ENCODE measurements at places on chromosomes 12 and 14.

DNA sequence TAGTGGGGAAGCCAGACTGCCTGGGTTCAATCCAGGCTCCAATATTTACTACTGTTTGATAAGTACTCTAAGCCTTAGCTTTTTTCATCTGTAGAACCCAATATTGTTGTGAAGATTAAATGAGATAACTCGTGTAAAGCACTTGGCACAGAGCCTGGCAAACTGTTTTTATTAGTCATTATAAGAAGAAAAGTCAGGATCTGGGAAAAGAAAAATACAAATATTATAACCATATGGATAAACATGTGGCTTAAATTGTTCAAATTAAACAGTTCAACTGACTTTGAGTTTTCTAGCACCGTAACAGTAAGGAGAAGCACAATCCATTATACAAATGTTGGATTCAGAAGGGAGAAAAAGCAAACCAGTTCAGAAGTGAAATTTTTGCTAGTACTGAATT, 22.0 kb upstream of the CDK17 start:
- DNase-seq: peak; percentile 76

- peak; percentile 92 for DNase-seq
These were observed 464.6 kb downstream of the PCNX1 start for GRCh38 chr14:71371711-71372396.

DNA sequence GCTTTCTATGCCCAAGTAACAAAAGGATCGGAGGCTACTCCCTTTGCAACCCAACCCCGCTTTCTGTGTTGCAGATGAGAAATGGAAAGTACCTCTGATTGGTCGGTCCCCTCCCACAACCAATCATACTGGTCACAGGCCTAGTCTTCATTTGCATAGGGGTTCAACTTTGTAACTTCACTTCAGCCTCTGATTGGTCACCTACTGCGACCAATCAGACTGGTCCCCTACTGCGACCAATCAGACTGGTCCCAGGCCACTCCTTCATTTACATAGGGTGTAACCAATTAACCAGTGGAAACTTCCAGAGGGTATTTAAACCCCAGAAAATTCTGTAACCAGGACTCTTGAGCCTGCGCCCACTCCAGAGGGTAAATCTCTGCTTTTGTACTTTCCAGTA, 906.4 kb upstream of the TMEM132C start:
- DNase-seq: no peak

- no peak for DNase-seq
These were observed 258.3 kb upstream of the STXBP6 start for GRCh38 chr14:25308244-25308643.

DNA sequence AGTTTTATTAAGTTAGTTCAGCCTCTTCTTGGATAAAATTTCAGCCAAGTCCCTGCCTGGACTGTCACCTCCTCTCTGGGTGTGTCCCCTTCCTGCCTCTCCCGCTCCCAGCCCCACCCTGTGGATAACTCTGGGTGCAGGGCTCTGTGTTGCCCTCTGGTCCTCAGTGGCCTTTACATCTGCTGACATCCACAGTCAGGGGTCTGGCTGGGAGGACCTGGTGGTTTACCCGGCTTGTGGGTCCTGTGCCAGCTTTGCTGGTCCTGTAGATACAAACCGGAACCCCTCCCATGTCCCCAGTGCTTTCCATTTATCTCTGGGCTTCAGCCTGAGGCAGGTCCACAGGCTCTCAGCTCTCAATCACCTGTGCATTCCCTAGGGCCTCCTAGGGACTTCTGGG, 28.9 kb upstream of the PLEKHG3 start:
- no peak for DNase-seq

GRCh38 chr12:133192847-133193246, 11.6 kb downstream of the ZNF268 start:
- DNase-seq: no peak

DNA sequence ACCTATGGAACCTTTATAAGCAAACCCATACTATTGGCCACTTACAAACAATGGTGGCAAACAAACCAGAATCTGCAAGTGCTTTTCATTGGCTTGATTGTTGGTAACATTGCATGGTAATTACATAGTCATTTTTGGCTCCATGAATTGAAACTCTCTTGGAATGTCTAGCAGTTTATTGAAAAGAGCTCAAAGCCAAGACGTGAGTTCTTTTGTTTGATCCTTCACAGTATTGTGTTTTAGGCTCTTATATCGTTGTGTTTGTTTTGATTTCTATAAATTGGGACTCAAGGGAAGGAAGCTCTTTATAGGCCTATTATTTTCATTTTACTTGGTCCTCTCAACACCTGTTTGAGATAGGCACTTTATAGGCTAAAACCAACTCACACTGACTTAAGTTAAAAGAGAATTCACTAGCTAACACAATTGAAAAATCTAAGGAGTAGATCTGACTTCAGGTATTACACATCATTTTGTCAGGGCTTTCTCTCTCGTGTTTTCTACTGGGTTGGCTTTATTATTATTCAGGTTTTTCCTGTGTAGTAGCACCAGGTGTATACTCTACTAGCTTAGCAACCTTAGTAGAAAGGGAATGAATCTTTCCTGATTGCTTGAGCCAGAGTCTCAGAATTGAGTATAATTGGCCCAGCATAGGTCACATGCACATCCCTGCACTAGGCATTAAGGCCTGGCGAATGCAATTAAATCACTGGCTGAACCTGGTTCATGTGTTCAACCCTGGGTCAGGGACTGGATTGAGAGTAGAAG, 341.4 kb downstream of the RAD51B start:
- no peak for DNase-seq

GRCh38 chr14:30063746-30064145, 136.1 kb upstream of the PRKD1 start:
- DNase-seq: no peak

DNA sequence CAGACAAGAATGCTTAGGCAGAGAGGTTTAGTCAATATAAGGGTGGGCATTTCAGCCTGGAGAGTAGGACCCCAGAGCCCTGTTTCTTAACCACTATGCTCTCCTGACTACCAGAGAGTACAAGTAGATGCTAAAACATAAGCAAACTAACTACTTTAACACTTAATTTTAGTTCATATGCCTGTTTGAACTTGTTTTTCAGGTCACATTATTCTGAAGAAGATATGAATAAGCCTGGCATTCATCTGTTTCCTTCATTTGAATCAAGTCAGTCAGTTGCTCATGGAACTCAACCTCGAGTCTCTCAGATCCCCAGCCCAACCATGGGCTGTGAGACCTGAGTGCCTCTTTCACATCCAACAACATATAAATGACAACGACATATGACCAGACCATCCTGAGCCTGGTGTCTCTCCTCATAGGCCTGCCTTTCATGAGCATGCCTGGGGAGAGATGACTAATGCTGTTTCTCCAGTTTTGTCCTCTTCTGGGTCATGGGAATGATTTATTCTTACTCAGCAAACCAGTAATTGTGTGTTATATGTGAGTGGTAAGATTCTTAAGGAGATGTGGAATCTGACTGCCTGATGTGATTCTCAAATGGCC, 251.1 kb upstream of the BTG1 start:
- peak; percentile 78 for DNase-seq

- DNase-seq: peak; percentile 87
These were observed 429.1 kb downstream of the RAD51B start for GRCh38 chr14:68248481-68249255.

DNA sequence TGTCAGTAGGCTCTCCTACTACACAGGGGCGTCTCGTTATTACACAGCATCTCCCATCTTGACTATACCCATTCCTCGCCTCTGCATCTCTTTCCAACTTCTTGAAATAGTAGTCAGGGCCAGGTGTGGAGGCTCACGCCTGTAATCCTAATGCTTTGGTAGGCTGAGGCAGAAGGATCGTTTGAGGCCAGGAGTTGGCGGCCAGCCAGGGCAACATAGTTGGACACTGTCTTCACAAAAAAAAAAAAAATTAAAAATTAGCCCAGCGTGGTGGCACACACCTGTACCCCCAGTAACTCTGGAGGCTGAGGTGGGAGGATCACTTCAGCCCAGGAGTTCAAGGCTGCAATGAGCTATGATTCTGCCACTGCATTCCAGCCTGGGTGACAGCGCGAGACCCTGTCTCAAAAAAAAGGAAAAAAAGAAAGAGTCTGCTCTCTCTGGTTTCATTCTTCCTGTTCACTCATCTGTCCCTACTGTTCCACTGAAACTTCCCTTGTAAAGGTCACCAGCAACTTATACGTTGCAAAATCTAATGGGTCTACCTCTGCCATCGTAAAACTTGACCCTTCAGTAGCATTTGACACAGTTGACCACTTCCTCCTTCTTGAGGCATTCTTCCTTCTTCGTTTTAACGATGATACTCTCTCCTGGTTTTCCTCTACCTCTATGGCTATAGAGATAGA, 41.0 kb upstream of the PTGR2 start:
- no peak for DNase-seq

DNA sequence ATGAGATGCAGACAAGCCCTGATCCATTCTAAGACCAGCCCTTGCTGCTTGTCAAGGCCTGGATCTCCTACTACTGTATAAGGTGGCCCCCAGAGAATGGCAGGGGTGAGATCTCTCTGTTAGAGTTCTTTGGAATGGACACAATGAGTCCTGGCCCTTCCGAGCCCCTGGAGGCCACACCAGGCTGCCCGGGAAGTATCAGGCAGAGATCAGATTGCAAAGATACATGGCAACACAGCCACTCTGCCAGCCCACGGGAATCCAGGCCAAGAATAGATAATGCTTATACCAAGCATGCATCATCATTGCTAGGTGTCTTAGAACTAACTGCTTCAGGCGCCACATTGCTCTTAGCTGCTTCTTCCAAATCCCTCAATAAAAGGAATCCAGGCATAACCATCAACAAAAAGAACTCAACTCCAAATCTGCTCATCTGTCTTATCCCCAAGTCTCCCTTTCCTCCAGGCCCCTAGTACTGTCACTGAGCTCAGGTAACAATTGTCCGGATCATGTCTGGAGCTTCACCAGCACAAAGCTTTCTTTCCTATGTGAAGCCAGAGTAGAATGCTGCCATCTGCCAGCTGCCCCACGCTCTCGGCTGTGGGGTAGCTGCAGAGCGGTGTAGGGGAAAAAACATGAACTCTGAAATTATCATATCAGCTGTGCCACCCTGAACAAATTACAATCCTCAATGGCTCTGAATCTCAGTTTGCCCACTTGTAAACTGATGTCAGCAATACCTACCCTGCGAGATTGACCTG, 5.5 kb upstream of the VASH1 start:
- DNase-seq: no peak

GRCh38 chr12:94616203-94616729, 34.1 kb downstream of the TMCC3 start:
- DNase-seq: no peak

DNA sequence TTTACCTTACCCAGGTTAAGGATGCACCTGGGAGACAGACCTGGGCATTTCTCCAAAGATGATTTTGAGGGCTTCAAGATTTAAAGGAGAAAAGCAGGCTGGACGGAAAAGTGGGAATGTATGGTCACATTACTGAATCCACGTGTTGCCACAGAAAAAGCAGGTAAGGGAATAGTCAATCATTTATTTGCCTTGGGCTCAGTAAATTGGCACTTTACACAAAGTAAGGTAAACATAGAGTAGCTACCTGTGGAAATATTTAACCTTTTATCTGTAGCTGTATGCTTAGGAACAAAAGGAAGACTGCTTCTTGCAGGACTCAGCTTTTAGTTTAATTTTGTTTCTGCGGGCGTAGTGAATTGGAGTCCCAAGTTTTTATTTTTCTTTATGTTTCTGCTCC, 153.3 kb downstream of the SLCO1B3 start:
- DNase-seq: no peak

All from cardiac fibroblast (primary cell).